Karpas-422 (cell line): ENCODE measurements at places on chromosomes 11 and 22. TPM values are rescaled to one million over a fixed set of nuclear protein-coding genes. Genes with fewer than 3 reads are reported as not detected.

The B4GALNT4 gene
- not detected in 2 replicates for total RNA-seq

The MS4A12 gene
- total RNA-seq = 6.3 and 8.2 TPM in 2 replicates

The DNAJB7 gene
- total RNA-seq = not detected in 2 replicates

The GNAZ gene
- 33.0 and 33.8 TPM in 2 replicates for total RNA-seq

DNA sequence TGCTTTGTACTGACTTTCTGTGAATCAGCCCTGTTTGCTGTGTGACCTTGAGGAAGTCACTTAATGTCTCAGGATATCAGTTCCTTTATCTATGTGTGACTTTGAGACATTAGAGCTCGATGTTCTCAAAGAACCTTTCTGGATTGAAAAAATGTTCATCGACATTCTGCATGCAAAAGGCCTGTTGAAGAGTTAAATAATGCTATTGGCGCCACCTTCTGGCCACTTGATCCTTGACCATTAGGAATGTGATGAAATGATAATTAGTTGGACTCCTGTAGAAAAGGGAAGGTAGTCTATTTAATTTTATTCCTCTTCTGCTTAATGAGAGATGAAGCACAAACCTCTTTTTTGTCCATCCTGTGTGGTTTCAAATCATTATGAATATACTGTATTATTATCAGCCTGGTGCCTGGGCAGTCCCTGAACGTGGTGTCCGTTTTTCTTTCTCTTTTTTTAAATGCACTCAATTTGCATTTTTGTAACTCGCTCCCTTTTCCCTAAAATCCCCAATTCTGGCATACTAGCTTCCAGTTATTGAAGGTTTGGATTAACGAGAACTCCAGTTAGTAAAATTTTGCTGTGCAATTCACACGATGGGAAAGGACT is 20.7 kb downstream of the ELF5 start:
- DNase-seq = peak; percentile 84

- DNase-seq = peak; percentile 25
Observed at GRCh38 chr11:1399386-1400316, 9.9 kb downstream of the BRSK2 start.

- no peak for DNase-seq
Observed at GRCh38 chr11:2304506-2305139, 2.8 kb downstream of the TSPAN32 start.

GRCh38 chr11:63871962-63872799 is 33.3 kb downstream of the MARK2 start:
- DNase-seq = peak; percentile 76

- DNase-seq = no peak
Observed at GRCh38 chr11:78710417-78710816, 135.8 kb upstream of the NARS2 start.
